ENCODE measurements at places on chromosomes 4 and X. TPM values are rescaled to one million over a fixed set of nuclear protein-coding genes. Genes with fewer than 3 reads are reported as not detected.
A peak's percentile ranks its signal among the peaks of the same experiment; 100 is the strongest.

GRCh38 chr4:79632114-79632513, 224.1 kb upstream of the GK2 start:
- DNase-seq = no peak

DNA sequence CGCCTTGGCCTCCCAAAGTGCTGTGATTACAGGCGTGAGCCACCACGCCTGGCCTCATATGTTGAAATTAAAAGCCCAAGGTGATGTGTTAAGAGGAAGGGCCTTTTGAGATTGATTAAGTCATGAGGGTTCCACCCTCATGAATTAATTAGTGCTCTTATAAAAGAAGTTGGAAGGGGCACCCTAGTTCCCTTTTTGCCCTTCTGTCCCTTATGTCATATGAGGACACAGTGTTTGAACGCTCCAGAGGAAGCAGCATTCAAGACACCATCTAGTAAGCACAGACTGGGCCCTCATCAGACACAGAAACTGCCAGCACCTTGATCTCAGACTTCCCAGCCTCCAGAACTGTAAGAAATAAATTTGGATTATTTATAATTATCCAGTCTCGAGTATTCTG, 5.1 kb upstream of the APLN start:
- no peak for DNase-seq

GRCh38 chrX:134144231-134144630, 92.8 kb upstream of the CCDC160 start:
- DNase-seq = no peak

DNA sequence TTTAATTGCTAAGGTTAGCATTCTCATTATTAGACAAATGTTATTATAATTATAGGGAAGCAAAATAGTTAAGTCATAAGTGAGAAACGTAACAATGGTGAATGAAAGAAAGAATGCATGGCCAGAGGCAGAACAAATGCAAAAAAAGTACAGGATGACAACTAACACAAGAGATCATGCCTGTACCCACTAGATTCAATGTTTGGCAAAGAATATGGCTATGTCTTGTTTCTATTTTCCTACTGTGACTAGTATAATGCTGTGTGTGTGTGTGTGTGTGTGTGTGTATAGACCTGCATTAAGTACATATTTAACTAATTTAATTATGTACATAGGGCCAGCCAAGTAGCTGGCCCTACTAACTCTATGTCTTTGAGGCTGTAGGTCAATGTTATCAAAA, 12.9 kb upstream of the BMP2K start:
- no peak for DNase-seq

The HMX1 gene
- 1.1 TPM for total RNA-seq

DNA sequence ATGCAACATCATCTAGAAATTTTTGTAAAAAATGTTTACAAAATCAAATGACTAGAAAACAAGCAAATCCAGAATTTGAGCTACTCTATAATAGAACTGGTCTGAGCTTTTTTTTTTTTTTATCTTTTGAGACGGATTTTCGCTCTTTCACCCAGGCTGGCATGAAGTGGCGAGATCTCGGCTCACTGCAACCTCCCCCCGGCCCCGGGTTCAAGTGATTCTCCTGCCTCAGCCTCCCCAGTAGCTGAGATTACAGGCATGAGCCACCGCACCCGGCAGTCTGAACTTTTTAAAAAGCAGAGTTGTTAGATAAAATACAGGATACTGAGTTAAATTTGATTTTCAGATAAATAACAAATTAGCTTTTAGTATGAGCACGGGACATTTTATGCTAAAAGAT, 11.0 kb downstream of the SPP1 start:
- DNase-seq = no peak

- DNase-seq = no peak
These were observed 435.2 kb upstream of the CTSO start for GRCh38 chr4:156388826-156389225.

DNA sequence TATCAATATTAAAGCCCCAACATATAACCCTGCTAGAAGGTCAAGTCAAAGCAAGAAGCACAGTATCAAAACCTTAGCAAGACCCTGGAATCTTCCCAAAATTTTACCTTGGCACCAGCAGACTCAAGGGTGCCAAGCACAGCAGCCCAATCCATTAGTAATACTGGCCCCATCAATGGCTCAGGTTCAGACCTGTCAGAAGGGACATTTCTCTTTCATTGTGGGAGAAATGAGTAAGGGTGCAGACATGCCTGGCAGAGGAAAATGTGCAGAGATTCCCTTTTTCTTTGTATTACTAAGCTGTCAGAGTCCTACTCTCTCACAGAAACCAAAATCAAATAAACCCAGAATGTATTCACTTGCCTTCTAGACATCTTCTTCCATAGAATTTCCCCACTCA, 203.9 kb downstream of the EVC2 start:
- no peak for DNase-seq

The SMPX gene
- 27.7 TPM for total RNA-seq

- peak; percentile 91 for DNase-seq
These were observed 82.3 kb upstream of the CD99 start for GRCh38 chrX:2608638-2609430.

GRCh38 chrX:121858867-121859647, 811.6 kb downstream of the GLUD2 start:
- no peak for DNase-seq

DNA sequence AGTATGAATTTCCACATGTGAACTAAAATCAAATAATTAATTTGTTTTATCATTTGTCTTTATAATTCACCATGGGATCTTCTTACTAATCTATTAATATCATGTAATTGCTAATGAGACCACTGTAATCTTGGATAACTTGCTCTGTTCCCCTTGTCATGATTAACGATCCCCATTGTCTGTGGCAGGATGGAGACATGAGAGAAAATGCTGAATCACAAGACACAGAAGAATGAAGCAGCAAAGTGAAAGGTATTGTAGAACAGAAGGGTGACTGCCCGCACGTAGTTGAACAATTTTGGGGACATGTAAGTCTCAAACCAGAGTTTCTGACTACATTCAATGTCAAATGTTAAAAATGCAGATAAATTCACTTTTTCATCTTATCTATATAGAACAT, 135.2 kb downstream of the EPHA5 start:
- DNase-seq = no peak

The PAK3 gene
- 1.1 TPM for total RNA-seq

DNA sequence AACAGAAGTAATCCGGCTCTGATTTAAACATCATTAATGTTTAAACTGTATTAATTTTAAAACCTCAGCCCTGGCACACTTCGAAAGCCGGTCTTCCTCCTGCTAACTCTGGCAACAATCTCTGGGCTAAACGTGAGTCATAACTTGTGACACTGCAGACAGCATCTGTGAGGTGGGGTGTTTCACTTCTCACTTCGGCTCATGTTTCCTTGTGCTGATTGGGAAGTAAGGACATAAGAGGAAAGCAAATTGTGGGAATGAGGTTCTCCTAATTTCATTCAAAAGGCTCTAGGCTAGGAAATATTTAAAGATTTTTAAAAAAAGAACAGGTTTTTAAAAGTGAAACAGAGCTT, 139.9 kb upstream of the USP9X start:
- peak; percentile 76 for DNase-seq

DNA sequence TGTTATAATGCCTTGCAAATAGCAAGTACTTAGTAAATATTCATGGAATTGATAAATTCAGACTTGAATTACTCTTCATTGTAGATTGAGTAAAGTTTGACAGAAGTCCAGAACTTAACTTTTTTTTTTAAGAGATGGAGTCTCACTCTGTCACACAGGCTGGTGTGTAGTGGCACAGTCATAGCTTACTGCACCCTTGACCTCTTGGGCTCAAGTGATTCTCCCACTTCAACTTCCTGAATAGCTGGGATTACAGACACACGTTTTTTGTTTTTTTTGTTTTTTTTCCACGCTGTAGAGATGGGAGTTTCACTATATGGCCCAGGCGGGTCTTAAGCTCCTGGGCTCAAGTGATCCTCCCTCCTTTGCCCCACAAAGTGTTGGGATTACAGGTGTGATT, 32.1 kb downstream of the UBE2K start:
- no peak for DNase-seq

DNA sequence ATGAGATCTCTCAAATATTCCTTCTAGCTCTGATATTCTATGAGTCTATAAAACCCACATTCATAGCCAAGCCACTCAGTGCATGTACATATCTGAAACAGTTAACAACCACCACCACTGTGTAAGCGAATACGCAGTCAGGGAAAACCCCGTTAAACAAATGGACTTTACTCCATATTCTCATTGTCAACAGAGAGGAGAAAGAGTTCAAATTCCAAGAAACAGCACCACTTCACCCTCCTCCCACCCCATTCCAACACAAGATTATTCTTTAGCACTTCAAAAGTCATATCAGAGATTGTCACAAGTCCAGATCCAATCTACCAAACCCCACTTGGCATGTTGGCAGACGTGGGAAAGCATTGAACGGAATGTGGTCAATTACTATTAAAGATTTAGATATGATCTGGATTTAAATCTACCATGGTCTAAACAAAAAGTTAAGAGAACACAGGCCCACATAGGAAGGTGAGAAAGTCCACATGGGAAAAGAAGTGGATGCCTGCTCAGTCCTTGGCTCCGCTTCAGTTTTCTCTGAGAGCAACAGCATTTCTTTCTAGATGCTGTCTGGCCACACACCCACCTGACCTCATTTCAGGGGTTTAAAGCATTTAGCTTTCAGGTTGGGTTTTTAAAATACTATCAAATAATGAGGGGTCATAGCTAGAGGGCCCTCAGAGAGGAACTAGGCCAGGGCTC, 39.8 kb upstream of the KLHL13 start:
- no peak for DNase-seq

DNA sequence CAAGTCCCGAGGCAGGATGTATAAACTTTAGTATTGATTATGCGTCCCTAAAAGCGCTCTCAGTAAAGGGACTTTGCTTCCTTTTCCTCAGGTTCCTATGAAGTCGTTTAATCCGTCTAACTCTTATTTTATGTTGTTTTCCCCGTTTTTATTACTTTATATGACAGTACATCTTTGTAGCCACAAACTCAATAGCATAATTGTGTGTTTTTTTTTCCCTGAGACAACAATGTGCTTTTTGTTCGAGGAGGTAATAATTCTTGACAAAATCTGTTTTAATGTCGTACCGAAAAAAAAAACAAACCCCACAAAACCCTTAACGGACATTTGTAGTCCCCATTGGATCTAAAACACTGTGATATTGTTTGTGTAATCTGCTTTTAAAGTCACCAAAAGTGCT, 17.9 kb upstream of the PPP2R3B start:
- no peak for DNase-seq

The PALLD gene
- 1,233 TPM for total RNA-seq

DNA sequence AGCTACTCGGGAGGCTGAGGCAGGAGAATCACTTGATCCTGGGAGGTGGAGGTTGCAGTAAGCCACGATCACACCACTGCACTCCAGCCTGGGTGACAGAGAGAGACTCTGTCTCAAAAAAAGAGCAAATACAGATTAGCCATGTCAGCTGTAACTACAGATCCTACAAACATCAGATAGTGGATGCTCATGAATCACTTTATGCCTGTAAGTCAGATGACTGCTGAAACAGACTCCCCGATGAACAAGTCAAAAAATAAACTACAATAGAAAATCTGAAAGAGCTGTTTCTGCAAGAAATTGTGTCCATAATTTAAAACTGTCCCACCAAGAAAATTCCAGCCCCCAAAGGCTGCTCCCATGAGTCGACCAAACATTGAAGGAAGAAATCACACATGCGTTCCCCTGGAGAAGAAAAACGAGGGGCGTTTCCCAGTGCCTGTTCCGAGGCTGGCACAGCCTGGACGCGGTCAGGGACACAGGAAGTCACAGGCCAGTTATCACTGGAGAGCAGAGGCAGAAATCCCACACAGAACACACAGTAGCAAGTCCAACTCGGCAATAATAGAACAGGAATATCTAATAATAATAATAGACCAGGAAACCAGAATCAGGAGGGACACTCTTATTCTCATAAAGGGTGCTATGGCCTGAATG, 30.0 kb upstream of the GTPBP6 start:
- DNase-seq = no peak

DNA sequence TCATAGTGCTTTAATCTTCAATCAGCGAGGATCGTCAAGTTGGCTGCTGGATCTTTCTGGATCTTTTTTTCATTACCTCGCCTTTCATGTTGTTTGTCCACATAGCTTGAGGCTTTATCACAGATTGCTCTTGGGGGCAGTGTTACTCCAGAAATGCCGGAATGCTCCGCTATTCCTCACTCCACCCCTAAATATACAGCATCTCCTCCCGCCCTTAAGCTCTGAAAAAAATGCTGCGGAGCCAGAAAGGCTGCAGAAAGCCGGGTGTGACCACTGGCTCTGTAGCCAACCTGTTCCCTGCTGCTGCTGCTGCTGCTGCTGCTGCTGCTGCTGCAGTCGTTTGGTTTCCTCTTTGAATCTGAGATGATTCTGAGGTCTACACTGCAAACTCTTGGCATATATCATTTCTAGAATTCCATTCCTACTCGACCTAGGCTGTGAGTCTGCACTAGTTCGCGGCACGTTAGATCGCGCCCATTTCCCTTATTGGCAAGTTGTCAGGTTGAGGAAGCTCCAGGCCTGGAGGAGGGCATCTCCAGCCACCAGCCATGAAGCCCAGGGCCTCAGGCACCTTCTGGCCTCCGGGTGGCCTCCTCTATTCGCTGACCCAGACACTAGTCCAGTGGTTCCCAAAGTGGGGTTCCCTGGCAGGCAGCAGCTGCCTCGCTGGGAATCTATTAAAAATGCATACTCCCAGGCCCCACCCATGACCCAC, 34.2 kb downstream of the WDR13 start:
- peak; percentile 85 for DNase-seq

All from sigmoid colon (tissue), 7 donors.